ENCODE measurements at places on chromosomes 7 and 10. TPM values are rescaled to one million over a fixed set of nuclear protein-coding genes. Genes with fewer than 3 reads are reported as not detected.

The ASAH2 gene
- 3.4 TPM for polyA plus RNA-seq

- no peak for DNase-seq
Observed at GRCh38 chr7:31053986-31054385, 1.9 kb downstream of the ADCYAP1R1 start.

GRCh38 chr10:72694476-72695369, 2.8 kb downstream of the MCU start:
- peak; percentile 74 for DNase-seq

GRCh38 chr7:92155108-92155739, 20.9 kb upstream of the CYP51A1 start:
- no peak for DNase-seq

All from muscle of leg (tissue), 16 donors.